ENCODE measurements at places on chromosomes 4 and X.
A peak's percentile ranks its signal among the peaks of the same experiment; 100 is the strongest.

DNA sequence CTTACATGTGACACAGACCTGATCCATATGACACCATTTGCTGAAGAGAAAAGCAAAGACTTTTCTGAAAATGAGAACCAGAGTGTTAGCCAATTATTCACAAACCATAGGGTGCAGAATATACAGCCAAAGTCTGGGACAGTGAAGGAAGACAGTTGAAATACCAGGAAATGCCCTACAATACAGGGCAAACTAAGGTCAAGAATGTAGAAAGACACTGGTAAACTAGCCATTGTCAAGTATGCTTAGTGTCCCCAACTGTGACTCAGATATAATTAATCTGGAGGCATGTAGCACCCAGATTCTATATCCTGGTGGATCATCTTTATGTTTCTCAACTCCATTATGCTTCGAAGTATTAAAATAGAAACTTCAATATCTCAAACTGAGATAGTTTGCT lies 200.9 kb upstream of the FSTL5 start:
- DNase-seq: no peak

DNA sequence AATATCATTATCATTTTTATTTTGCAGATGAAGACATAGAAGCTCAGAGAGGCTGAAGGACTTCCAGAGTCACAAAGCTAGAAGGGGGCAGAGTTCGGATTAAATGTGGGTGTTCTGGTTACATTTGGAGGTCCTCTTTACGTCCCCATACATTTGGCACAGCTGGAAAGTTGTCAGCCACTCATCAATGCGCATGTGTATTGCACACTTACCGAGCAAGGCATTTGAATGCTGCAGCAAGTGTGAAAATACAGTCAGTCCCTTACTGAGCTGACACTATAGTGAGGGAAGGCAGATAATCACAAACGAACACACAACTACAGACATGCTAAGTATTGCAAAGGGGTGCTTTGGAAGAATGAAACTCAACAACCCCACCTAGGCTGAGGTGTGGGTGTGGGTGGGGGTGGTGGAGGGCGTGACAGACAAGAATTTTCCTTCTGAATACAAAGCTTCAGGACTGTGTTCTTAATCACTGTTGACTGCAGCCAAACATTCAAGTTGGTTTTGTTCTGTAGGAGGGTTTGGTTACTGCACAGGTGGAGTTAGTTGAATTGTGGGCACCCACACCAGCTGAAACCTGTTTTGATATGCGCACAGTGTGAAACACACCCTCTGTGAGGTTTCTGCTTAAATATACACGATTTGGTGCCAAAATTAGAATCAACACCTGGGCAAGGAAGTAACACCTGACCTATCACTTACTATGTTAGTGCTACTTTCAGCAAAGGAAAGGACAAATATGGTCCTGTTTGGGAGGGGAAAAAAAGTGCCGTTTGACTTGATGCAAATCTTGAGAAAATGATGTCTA lies 72.4 kb downstream of the COQ2 start:
- peak; percentile 47 for DNase-seq

DNA sequence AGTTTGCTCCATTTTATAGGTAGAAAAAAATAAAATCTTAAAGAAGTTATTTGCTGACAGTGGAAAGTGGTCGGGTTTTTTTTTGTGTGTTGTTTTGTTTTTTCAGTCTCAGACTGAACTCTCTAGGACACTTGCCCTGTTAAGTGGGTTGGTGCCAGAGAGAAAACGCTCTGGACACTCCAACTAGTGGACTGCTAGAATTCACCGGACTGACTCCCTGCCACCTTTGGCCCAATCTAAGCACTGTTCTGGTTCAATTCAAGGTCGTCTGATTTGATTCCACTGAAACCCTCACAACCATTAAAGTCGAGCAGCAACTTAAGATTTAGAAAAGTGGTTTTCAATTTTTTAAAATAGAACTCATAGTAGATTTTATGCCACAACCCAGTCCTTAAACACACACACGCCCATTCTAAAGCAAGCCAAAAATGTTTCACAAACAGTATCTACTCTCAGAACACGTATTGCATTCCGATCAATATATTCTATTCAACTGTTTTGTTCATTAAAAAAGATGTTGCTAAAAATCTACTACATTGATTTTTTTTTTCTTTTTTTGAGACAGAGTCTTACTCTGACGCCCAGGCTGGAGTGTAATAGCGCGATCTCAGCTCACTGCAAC lies 27.3 kb downstream of the RWDD4 start:
- DNase-seq: no peak

DNA sequence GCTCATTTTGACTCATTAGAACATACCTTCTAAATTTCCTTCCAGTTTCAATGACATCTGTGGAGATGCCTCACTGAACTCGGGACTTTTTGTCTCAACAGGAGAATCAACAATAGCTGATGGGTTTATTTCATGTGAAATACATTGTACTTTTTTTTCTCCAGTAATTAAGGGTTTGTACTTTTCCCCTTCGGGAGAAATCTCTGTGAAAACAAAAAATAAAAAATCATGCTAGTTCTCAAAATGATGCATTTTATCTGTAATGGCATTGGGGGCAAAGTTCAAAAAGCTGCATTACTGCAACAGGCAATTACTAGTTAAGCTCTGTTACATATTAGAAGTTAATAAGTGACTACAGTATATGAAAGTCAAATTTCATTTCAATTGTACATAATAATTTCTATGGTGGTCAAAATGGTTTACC lies 167.3 kb upstream of the SH3RF1 start:
- peak; percentile 38 for DNase-seq

GRCh38 chrX:53285591-53285990 lies 4.2 kb upstream of the IQSEC2 start:
- DNase-seq: no peak

DNA sequence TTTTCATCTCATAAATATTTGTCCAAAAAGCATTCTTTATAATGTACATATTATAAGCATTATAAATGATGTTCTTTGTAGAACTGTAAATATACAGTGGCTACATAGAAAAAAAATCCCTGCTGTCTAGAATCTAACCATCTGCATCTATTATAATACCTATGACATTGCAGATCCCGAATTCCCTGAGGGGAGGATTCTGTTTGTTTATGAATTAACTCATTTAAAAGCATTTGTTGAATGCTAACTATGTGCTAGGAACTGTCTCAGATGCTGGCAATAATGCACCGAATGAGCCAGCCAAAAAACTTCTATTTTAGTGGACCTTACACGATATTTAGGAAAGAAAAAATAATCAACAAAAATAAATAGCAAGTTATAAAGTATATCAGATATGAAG lies 189.6 kb downstream of the PACRGL start:
- no peak for DNase-seq

DNA sequence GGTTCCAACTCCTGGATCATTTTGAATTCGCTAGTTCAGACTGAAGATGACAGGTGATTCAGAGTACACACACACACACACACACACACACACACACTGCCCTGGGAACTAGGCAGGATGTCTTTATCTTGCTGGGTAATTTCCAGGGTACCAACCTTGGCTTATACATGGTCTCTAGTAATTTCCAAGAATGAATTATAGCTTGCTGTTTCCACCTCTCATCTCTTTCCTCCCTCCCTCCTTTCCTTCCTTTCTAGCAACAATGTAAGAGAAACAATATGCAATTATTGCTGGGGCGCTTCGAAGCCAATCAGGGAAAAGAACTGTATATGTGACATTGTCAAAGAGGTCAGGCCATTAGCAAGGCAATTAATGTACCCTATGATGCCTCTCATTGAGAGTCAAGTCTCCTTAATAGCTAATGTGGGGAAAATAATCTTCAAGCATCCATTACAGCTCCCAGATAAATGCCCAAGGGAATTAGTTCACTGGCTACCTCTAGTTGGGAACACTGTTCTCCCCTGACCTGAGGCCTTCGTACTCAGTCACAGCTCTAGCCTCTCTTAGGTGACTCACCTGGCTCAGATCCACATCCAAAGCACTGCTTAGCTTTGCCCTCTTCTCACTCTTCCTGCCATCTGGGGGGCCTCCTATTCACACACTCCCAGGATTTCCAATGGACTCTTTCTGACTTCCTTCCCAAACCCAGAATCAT lies 311.5 kb downstream of the PPP1R2C start:
- DNase-seq: no peak

DNA sequence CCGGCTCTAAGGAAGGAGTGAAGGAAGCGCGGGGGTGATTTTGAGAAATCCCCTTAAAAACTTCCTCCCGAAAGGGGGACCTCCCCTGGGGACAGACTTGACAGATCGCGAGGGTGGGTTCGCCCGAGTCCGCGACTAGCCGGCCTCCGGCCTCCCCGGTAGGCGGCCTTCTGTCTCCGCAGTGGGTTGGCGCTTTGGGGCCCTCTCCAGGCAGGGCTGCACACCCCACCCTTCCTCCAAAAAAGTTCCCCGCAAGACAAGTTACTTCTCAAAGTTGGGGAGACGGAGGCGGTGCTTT lies 24.8 kb downstream of the HOPX start:
- peak; percentile 48 for DNase-seq

DNA sequence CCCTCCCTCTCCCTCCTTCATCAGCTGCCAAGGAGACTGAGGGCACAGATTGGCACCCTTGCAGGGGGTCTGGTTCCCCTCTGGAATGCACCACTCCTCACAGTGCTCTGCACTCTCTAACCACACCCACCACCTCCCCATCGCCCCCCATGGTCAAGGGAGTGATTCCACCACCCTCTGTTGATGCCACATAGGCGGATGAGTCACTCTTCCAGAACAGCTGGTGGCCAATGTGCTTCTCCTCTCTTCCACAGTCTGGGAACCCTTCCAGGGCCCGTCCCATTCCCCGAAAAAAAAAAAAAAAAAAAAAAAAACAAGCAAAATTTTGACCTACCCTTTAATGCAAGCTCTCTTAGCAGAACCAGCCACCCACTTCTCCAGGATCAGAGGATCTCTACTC lies 341.3 kb upstream of the KLF3 start:
- DNase-seq: no peak

GRCh38 chr4:189131118-189131517 lies 809.6 kb upstream of the FRG1 start:
- no peak for DNase-seq

DNA sequence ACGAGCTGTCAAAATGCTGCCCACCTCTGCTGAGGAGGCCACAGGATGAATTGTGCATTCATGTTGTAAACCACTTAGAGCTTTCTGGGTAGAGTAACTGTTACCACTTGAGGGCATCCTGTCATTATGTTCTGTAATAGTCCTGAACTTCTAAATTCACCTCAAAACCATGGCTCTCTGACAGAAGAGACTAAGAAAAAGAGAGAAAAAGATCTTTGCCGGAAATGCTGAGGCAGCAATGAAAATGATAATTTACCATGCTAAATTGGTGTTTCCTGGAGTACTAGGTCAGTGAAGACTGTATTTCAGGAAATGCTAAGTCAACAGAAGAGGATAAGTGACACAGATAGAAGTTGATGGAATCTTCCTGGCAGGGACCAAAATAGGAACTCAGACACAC lies 942.3 kb upstream of the SLIT2 start:
- DNase-seq: no peak

DNA sequence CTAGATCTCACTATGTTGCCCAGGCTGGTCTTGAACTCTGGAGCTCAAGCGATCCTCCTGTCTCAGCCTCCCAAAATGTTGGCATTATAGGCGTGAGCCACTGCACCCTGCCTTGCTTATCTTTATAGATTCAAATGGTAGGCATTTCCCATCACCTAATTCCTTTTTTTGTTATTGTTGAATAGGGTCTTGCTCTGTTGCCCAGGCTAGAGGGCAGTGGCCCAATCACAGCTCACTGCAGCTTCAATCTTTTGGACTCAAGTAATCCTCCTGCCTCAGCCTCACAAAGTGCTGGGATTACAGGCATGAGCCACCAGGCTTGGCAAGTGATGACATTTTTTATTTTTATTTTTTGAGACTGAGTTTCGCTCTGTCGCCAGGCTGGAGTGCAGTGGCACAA lies 16.7 kb upstream of the WDR45 start:
- no peak for DNase-seq

- peak; percentile 34 for DNase-seq
Observed at GRCh38 chr4:122003335-122003734, 51.5 kb upstream of the TRPC3 start.

DNA sequence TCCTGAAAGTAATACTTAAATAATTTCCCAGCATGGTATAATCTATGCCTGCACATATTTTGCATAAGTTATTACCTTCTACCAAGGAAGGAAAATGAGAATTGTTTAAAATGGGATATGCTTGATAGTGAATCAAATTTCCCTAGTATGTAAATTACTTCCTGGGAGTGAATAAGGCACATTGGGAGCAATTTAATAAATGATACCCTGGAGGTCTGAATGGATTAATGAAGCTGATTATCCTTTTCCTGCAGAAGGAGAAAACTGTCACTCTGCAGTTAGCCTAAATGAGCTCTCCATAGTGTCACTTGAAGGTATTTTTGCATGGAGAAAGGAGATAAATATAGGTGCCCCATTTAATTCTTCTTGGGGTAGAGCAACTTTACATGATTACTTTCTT lies 2212.0 kb downstream of the PCDH7 start:
- DNase-seq: no peak

DNA sequence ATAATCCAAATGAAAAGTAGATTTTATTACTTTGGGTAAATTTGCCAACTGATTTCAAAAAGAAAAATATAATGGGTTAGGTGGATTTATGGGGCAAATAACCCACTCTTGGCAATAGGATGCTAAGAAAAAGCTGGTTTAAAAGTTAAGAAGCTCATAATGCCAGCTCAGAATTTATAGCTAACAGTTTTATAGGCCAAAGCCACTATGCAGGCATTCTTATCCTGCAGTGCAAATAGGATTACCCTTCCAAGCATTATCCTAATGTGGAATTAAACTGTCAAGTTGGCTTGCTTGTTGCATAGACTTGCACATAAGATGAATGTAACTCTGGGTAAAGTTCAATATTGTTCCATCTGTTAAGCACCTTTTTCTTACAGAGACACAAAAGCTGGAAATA lies 703.0 kb downstream of the PCDH18 start:
- DNase-seq: no peak

- no peak for DNase-seq
Observed at GRCh38 chr4:148822572-148823418, 380.6 kb upstream of the NR3C2 start.

GRCh38 chrX:130895299-130895698 lies 7.7 kb downstream of the ENOX2 start:
- DNase-seq: no peak

GRCh38 chrX:120797188-120797851 lies 78.3 kb downstream of the CT47B1 start:
- no peak for DNase-seq

DNA sequence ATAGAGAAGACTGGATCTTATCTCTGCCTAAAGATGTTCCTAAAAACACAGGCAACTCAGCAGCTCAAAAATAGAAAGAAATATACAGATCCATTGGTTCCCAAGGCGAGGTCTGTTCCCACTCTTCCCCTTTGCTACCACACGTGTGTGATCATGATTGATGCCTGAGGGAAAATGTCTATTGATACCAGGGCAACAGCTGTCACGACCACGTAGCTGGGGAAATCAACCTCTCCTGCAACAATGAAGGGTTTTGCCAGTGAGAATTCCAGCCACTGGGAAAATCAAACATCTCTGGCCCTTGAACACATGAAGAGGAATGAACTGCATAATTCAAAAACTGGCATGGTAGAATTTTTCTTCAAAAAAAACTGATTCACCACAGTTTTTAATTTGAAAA lies 131.0 kb upstream of the MAP3K15 start:
- DNase-seq: no peak

Data from GM10248 (cell line).